ENCODE measurements at places on chromosomes 2 and 18.

- no peak for DNase-seq
Measured at GRCh38 chr18:28147674-28148171, 29.2 kb downstream of the CDH2 start.

GRCh38 chr18:55509631-55510324, 78.2 kb downstream of the TCF4 start:
- DNase-seq, result no peak

DNA sequence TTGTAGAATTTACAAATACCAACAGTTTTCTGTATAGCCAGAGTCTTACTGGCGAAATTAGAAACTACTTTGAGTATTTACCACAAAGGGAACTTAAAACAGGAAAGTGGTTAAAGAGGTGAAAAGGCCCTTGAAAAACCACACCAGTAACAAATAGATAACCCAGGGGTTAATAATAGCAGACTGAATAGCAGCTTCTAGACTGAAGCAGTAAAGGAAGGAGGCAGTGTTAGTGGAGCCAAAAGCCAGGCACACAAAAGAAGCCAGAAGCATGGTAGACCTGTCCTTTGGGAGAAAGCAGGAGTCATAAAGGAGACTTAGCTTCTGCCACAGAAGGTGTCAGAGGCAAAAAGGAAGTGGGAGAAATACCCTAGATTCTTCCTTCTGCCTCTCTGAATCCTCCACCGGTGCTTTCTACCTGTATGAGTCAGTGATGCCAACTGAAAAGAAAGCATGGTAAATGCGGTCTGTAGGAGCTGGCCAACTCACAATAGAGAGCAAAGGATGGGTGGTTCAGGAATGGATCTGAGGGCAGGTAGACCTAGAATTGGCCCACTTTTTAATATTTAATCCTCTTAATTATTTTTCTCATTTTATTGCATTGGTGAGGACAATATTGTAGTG, 97.3 kb downstream of the ARL6IP6 start:
- DNase-seq, result no peak

- DNase-seq, result no peak
Measured at GRCh38 chr2:239381709-239382134, 19.1 kb downstream of the HDAC4 start.

DNA sequence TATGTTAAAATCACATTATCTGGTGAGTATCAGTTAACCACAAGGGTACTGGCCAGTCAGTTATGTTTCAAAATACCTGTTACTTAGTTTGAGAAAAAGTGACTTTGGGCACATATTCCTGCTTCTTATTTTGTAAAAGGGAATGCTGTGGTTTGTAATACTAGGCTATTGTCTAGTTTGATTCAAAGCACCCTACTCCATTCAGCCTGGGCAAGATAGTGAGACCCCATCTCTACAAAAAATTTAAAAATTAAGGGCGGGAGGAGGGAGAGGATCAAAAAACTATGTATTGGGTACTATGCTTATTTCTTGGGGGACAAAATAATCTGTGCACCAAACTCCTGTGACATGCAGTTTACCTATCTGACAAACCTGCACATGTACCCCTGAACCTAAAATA, 18.9 kb downstream of the MBD5 start:
- DNase-seq, result no peak
